ENCODE measurements at places on chromosomes 1 and 21. TPM values are rescaled to one million over a fixed set of nuclear protein-coding genes. Genes with fewer than 3 reads are reported as not detected.

- peak; percentile 3 for DNase-seq
These were observed 548.1 kb downstream of the BRINP3 start for GRCh38 chr1:189929501-189930099.

DNA sequence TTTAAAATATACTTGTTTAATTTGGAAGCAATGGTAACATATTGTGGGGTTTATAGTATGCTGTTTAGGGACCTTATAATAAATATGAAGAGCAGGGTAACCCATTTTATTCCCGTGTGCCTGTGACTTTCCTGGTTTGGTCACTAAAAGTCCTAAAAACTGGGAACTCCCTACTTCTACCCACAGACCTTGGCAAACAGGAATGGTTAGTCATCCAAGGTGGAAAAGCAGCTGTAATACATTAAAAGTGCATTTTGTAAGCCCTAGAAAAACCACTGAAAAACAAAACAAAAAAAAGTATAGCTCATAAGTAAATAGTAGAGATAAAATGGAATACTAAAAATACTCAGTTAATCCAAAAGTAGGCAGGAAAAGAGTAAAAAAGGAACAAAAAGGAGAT is 538.9 kb downstream of the LMO4 start:
- DNase-seq: no peak

GRCh38 chr1:7538033-7538432 is 233.1 kb upstream of the VAMP3 start:
- no peak for DNase-seq

DNA sequence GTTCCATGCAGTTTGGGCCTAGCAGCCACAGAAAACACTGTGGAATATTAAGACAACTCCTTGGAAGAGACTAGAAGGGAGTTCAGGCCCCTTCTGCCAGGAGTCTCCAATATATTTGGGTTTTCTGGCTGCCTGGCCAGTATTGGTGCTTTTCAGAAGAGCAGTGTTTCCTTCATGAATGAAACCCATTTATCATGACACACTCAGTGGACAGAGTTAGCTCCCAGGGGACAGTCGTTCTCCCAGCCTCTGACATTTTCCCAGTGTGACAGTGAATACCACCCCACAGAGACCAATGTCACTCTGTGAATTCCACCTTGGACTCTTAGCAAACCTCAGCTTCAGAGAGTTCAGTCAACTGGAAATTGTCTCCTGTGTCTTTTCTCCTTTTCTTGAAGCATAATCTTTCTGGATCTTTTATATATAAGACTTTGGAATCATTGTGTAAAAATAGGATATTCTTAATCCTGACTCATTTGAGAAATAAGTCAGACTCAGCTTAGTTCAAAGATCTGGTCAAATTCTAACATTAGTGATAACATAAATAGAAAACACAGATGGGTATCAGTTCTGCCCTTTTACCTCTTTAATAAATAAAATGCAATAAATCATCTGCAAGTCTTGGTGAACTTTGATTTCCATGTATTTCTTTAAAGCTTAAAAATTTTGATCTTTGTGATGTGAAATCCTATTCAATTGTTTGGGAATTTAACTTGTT is 40.4 kb downstream of the GNG12 start:
- DNase-seq: no peak

DNA sequence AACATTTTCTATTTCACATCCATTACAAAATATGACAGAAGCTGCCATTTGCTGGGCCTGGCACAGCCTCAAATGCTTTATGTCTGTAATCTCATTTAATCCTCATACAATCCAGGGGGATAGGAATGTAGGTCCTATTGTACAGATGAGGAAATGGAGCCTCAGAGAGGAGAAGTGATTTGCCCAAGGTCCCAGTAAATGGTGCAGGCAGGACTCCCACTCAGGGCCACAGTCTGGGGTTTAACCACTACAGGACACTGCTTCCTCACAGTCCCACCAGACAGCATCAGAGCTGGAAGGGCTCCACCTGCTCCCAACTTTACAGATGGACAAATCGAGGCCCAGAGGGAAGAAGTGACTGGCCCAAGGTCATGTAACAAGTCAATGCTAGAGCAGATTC is 20.6 kb upstream of the RNF19B start:
- DNase-seq: no peak

DNA sequence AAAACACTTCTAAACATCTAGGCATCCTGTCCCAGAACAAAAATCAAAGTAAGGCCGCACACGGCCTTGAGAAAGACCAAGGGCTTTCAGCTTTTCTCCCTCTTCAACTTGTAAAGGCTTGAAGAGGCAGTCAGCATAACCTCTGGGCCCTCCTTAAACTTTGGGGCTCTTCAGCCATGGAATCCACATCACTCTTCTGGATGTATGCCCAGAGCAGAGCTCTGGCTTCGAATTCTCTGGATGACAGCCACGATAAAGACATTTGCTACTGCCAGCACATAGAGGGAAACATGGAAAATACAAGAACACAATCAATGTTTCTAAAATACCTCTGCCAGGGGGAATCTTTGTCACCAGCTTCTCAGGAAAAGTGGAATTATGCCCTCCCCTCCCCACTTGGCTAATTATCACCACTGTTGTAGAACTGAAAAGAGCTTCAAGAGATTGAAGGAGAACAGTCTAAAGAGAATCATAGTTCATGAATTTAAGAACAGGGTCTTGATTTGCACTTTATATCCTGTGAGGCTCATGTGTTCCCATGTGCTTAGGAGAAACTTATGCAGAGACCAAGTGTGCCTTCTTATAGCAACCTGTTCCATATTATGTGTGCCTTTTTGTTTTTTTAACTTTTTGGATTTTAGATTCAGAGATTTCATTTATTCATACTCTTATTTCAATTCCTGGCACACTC is 39.0 kb upstream of the DPT start:
- DNase-seq: no peak

GPATCH2 gene
- total RNA-seq: 18.7 TPM
